H9 (cell line): ENCODE measurements at places on chromosomes 4 and X.

DNA sequence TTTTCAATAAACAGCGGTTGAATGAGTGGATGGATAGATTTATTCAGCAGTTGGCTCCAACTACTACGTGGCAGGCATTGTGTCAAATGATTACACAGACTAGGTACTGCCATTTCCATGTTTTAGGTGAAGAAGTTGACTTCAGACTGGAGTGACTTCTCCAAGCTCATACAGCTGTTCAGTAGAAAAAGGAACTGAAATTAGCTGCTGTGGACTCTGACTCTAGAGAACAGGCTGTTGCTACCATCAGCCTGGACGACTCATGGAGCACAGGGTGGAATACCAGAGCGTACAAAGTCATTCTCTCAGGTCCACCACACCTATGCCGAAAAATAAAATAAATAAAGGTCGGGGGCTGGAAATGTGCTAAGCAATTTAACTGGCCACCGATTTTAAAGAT lies 45.3 kb downstream of the TENM3 start:
- no peak for DNase-seq

- no peak for DNase-seq
These were observed 60.7 kb downstream of the TMEM150C start for GRCh38 chr4:82501154-82501442.

- DNase-seq, result no peak
These were observed 5.8 kb downstream of the MECP2 start for GRCh38 chrX:154091678-154092077.

GRCh38 chrX:96170626-96171025 lies 514.0 kb upstream of the DIAPH2 start:
- DNase-seq, result no peak

- no peak for DNase-seq
These were observed 11.4 kb downstream of the IL9R start for GRCh38 chrX:156008915-156009314.

DNA sequence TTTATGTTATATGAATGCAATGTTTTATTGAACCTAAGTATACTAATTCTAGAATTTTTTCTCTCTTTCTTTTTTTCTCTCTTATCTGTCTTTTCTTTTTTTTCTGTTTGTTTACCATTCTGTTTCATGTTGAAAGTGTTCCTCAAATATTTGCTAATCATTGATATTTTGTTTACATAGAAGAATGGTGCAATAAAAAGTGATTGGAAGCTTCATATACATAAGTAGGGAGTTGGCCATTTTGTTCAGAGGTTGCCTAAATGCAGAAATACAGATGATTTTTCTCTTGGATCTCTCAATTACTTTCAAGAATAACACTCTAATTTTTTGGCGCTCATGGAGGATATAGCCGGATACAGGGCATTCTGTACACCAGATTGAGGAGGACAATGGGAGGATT lies 5.7 kb upstream of the SERTM2 start:
- DNase-seq, result no peak

- DNase-seq, result no peak
These were observed 339.8 kb upstream of the GATB start for GRCh38 chr4:152100379-152101201.

DNA sequence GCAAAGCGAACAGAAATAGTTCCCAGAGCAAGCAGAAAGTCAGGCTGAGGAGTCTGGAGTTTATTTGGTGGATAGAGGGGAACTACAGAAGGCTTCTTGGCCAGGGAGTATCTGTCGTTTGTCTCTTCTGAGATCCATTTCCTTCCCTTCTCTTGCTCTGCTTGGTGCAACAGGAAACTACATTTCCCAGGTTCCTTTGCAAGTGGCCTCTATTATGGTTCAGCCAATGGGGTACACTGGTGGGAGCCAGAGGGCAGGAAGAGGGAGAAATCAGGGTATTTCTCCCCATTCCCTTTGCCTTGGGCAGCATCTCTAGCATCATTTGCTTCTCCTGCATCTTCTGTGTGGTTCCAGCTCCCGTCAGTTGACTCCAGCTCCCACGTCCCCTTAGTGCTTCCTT lies 142.1 kb downstream of the BCOR start:
- DNase-seq, result no peak

DNA sequence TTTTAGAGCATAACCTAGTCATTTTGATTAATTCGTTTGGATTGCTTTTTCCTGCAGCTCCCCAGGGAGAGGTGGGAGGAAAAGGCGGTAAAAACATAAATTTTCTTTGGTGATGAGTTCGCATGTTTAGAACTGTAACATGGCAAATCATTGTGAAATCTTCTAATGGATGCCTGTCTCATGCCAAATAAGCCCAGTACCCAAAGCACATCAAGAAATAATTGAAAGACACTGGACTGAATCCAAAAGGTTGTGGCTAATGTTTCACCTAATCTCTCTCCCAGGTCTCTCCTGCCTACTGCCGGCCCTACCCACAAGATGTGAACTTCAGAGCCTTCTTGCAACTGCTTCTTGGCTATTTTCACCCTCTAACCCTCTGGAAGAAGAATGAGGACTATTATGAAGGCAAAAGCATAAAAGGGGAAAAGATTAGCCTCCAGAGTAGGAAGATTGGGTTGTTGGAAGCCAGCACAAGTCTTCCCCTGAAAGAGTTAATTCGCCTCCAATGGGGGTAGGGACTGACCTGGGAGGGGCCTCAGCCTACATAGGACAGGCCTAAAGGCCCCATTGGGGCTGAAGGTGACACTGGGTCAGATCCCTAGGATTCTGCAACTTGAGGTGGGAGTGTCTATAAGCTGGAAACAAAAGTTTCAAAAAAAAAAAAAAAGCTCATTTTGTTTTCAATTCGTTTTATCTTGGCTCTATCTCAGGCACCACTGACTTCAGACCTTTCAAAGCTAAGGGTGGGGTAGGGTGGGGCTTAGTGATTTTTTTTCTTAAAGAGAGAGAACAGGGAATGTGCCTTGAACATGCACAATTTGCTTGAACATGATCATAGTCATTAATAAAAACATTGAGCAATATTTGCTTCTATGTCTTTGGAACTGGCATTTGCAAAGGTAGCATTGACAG lies 278.6 kb upstream of the KLF3 start:
- DNase-seq, result no peak
